HT1080 (cell line): ENCODE measurements at places on chromosomes 4 and X. TPM values are rescaled to one million over a fixed set of nuclear protein-coding genes. Genes with fewer than 3 reads are reported as not detected.
A peak's percentile ranks its signal among the peaks of the same experiment; 100 is the strongest.

DNA sequence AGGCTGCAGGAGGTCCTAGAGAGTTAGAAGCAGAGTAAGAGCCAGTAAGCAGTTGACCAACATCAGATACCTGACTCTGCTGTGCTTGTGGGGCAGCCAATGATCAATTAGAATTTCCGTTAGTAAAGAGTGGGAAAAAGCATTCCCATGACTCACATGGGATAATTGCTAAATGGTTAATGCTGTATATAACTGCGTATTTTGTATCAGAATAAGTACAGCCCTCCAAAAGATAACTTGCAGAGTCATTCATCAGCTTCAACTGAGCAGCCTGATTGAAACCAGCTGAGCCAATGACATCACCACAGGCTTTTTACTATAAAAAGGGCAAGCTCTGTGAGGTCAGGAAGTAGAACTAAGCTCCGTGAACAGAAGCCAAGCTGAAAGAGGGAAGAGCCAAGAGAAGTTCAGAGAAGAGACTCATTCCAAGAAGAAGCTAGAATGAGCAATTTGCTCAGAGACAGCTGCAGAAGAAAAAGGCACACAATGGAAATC lies 67.9 kb downstream of the PPP3CA start:
- DNase-seq: peak; percentile 48

GRCh38 chrX:10399043-10399741 lies 221.2 kb downstream of the MID1 start:
- DNase-seq: no peak

DNA sequence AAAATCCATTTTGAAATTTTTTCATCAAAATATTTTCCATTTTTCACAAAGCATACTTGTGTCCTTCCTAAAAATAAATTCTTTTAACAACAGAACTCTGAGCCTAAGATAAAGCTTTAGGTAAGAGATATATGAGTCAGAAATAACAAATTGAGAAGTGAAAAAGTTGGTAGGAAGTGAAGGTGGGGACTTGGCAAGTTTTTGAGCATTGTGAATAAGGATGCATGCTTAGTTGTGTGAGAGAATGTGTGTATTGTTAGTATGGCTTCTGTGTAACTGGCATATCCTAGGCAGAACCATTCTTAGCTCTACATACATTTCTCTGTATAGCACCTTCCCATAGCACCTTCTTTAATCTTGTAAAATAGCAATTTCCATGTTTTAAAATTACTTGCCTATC lies 6.8 kb downstream of the ASB5 start:
- DNase-seq: no peak

The TKTL1 gene
- not detected in 2 replicates for total RNA-seq

DNA sequence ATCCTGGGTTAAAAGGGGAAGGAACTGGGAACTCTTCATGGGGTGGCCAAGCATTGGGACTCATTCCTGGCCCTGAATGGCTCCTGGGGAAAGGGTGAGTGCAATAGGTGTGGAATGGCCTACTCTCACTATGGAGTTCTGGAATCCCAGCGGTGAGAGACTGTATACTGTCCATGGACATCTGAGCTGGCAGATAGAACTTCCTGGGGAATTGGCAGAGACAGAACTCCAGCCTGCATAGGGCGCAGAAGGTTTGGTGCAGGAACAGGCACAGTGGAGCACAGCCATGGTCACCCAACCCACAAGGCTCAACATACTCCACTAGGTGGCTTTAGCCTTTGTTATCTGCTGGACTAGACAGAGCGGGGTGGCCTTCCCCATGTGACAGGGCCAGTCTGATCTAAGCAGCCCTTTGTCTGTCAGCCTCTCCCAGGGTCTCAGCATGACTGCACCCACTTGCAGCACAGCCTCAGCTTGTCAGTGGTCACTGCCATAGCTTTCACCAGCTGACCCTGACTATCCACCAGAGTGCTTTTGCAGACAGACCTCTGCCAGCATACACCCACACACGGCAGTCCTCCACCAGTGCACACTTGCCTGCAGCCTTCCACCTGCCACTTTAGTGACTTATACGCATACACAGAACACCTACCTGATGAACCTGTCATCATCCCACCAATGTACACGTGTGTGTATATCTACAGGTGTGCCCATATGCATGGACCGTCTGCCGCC lies 48.4 kb downstream of the TECRL start:
- no peak for DNase-seq

The TLR8 gene
- total RNA-seq: not detected in 2 replicates

DNA sequence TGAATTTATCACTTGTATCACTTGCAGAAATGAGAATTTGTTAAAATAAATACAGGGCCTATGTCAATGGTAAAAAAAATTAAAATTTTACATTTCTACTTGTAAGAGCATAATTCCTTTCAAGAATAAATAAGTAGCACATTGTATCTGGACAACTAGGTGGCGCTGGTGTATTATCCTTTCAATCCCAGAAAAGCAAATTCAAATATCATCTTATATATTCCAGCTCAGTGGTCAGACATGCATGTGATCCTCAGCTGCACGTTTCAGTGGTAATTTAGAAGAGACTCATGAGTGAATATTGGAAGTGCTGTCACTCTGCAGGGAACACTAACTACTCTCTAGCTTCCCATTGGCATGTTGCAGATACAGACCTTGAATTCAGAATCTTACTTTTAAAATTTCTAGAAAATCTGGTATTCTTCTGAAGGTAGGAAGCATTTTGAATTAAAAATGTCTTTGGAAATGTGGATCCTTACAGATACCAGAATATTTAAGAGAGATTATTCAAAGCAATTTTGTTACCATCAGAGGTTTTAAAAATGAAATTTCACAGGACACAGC lies 1414.7 kb upstream of the TENM3 start:
- DNase-seq: peak; percentile 69

DNA sequence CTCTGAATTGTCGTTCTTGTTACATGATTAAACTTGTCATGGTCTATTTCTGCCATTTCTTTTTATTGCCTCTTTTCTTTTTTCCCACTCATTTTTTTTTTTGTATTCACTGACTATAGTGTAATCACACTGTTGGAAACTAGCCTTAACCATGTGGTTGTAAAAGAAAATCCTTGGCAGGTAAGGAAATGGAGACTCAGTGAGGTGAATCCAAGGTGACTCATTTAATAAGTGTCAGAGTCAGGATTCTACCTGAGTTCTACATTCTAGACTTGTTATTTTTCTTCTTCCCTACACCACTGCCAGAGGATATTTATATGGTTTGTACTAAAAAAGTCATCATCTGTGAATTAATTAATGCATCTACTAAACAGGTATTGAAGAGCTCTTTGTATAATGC lies 152.2 kb downstream of the CBLL2 start:
- no peak for DNase-seq

- DNase-seq: peak; percentile 53
These were observed 96.6 kb upstream of the GUCY1A1 start for GRCh38 chr4:155569960-155570515.

GRCh38 chr4:185883591-185883990 lies 71.6 kb upstream of the SORBS2 start:
- DNase-seq: no peak

The PRKG2 gene
- total RNA-seq: 0.05 TPM in 1 of 2 replicates, not detected in the other

The PLAC8 gene
- not detected in 2 replicates for total RNA-seq
